ENCODE measurements at places on chromosomes 1 and 21.

- peak; percentile 70 for DNase-seq
Observed at GRCh38 chr1:17207966-17208418, 3.1 kb downstream of the PADI1 start.

DNA sequence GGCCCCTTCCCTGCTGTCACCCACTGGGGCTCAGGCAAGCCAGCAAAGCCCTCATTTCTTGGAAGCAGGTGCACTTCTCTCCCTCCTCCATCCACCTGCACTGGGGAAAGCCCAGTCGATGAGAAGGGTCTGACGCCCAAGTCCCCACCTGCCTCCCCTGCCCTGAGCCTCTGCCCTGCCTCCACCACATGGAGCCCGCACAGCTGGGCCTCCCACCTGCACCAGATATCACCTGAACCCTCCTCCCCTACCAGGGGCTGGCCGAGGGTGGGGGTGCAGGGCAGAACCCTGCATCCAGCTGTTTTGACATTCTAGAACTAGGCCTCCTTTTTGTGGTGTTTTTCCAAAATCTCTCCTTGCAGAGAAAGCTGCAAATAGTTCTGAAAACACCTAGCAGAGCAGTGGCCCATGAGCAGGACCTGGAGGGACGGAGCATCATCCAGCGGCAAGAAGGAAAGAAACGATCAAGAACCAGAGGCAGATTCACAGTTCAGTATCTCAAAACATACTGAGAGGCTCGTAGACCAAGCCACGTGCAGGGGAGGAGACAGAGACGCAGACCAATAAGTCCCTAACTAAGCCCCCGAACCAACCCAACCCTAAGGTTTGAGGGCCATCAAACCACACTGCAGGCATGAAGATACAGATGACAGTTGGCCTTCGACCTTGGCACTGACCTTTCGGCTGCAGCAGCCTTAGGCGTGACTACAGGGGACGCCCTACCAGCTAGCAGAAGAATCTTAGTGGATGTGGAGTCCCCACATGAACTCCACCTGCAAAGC, 16.7 kb downstream of the CHD5 start:
- DNase-seq: no peak

GRCh38 chr1:204788470-204788869, 82.2 kb upstream of the NFASC start:
- DNase-seq: no peak

DNA sequence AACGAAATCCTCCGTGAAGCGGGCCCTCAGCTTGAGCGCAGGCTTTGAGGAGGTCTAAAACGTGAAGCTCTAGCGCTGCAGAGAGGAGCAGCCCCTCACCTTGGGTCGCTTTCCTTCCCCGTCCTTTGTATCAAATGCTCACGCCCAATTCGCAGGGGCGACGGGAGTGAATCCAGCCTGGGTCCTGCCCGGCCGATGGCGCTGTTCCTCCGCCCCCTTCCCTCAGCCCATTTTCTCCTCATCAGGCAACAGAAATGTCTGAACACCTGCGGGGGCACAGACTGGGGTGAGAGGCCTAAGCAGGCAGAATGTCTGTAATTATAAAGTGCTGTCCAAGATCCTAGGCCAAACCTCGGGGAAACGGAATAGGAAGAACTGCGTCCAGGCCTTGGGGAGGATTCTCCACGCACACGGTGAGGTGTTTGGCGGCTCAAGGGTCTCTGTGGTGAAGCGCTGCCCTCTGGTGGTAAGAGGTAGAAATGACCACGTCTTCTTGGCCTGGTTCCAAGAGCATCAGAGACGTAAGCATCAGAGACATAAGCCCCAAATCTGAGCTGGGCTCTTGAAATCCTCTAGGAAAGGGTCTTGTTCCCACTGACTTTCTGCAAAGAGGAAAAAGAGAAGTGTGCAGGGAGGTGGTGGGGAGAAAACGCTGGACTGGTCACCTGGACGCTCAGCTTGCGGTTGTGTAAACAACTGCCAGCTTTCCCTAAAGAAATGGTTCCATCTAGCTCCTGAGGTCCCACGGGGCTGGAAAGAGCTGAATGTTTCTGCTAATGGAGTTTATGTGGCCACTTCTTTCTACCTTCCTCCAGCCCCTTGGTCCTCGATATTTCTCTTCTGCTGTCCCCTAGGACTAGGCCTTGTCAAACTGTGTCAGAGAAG, 92.1 kb upstream of the CD53 start:
- peak; percentile 38 for DNase-seq

GRCh38 chr1:241518476-241519307, 863 bp downstream of the FH start:
- peak; percentile 52 for DNase-seq

- no peak for DNase-seq
Observed at GRCh38 chr1:15275921-15276683, 29.1 kb downstream of the FHAD1 start.

DNA sequence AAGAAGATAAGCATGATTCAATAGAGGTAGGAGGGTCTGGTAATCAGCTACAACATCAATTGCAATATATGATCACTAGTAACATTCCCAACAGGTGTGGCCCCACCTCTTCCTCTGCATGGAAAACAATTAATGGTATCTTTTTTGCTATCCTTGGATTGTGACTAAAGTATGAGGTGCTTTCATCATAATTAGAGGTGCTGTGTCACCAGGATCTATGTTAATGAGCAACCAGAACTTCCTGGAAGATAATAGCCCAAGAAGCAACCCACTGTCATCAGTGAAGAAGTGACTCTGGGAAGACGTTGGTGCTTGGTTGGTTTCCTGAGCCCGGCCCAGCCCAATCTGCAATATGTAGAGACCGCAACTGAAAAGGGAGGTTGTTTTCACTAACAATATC, 167.2 kb downstream of the SETD4 start:
- DNase-seq: no peak

GRCh38 chr1:41783189-41783639, 135.5 kb downstream of the HIVEP3 start:
- DNase-seq: peak; percentile 87

DNA sequence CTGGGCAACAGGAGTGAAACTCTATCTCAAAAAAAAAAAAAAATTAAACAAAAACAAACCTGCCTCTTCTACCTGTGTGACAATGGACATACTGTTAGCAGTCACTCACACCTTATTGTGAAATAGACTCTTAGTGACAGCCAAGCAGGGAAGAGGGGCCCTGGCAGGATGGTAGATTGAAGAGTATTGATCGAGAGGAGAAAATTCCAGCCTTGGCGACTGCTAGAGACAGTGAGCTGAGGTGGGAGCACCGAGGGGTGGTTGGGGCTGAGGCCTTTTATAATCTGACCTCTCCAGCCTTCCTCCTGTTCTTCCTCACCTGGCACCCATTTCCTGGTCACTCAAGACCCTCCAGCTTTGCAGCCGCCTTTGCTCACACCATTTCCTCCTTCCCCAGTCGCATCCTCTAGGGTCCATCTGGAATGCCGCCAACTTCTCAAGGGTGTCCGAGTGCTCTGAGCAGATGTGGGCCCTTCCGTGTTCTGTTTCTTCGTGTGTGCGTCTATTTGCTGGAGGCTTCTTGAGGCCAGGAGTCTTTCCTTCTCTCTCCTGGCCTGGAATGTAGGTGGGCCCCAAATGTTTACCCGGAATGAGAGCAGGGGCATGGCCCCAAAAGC, 196.9 kb upstream of the TMEM51 start:
- DNase-seq: no peak

GRCh38 chr1:1291023-1291528, 10.8 kb downstream of the SCNN1D start:
- no peak for DNase-seq

GRCh38 chr1:21270086-21270689, 20.1 kb downstream of the ECE1 start:
- peak; percentile 42 for DNase-seq

- DNase-seq: no peak
Observed at GRCh38 chr1:160605205-160605604, 25.9 kb upstream of the CD84 start.

DNA sequence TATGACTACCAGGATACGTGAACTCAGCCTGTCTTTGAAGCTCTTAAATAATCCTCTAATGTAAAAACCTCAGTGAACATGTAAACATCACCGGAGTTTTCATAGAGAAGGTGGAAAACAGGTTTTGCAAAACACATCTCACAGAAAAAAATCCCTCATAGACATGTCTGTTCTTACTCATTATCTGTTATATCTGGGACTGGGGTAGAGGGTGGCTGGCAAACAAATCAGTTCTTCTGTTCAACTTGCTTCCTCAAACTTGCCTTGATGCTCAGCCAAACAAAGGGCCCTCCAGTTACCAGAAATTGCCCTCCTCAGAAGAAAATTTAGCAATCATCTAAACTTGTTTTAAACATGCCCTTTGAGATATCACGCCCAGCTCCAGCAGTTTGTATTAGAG, 66.1 kb upstream of the CXADR start:
- DNase-seq: no peak

DNA sequence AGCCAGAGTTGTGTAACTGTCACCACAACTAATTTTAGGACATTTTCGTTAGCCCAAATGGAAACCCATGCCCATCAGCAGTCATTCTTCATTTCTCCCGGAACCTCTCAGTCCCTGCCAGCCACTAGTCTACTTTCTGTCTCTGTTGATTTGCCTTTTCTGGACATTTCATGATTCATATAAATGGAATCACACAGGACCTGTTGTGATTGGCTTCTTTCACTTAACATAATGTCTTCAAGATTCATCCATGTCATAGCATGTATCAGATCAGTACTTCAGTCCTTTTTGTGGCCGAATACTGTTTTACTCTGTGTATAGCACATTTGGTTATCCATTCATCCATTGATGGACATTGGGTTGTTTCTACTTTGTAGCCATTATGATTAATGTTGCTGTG, 7.1 kb downstream of the SLC66A1 start:
- no peak for DNase-seq

- peak; percentile 94 for DNase-seq
Observed at GRCh38 chr1:117824616-117825015, 104.8 kb downstream of the GDAP2 start.

DNA sequence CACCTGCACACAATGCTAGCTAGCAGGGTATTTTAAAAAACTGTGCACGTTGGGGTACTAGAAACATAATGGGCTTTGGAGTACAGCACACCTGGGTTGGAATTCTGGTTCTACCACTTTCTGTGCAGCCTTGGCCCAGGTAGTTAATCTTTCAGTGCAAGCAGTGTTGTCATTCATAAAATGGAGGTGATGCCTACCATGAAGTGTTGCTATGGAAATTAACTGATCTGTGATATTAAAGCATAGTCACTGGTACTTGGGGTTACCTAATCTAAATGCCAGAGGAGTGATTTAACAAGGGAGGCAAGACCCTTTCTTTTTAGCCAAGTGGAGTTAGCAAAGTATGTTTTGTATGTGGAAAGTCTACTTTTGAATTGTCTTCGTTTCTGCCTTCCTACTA, 18.0 kb downstream of the ATP1B1 start:
- no peak for DNase-seq

DNA sequence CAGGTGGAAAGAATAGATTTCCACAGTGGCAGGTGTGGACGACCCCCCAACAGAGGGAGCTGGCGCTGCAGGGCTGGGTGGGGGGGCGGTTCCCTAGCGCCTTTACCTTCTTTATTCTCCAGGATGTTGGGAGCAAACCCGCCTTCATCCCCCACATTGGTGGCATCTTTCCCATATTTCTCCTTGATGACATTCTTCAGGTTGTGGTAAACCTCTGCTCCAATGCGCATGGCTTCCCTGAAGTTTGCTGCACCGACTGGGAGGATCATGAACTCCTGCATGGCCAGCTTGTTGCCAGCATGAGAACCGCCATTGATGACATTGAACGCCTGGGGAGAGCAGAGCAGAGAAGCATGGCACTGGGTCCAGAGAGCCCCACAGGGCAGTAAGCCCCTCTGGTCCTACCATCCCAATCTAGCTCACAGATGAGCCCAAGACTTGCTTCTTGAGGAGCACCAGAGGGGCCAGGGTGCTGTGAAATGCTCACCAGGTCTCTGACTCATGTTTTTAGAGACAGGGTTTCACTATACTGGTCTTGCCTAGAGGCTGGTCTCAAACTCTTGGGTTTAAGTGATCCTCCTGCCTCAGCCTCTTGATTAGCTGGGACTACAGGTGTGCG, 12.2 kb downstream of the ENO1 start:
- no peak for DNase-seq

DNA sequence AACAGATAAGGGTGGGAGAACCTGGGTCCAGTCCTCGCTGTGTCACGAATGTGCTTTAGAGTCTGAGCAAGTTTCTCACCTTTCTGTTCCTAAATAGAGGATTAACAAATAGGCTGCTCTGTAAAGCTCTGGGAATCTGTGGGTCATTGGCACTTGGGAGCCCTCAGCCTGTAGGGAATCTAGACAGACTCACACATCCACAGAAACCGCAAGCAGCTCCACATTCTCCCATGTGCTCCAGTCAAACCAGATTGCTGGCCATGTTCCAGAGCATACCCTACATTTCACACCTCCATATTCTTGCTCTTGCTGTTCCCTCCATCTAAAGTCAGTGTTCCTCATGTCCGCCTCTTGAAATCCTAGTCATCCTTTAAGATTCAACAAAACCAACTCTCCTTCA, 7.8 kb upstream of the AHCYL1 start:
- no peak for DNase-seq

DNA sequence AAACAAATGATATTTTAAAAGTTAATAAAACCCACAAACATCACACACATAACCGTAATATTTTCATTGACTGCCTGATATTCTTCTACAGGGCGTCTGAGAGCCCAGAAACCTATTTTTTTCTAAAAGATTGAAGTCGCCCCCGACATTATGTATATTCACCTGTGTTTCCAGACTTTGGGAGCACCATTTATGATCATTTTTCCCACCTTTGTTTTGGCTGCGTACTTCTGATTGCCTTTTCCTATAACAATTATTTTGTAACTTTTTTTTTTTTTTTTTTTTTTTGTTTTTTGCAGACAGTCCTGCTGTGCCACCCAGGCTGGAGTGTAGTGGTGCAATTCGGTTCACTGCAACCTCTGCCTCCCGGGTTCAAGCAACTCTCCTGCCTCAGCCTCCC, 839 bp upstream of the ACBD3 start:
- DNase-seq: no peak

GRCh38 chr21:15775291-15775690, 45.5 kb downstream of the USP25 start:
- DNase-seq: peak; percentile 19

DNA sequence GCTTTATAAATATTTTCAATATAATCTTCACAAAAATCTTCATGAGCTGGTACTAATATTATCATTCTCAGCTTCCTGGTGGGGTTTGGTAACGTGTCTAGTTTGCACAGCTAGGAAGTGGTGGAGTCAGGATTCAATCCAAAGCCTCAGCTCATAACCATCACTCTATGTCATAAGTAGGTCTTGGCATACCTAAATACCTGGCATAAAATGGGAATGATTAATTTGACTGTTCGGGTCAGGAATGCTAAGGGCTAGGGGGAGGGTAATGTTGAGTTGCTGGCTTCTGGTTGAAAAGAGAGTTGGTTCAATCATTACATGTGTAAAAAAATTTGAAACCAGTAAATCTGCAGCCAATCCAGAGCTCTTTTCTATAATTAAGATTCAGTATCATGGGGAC, 5.6 kb upstream of the SAMSN1 start:
- no peak for DNase-seq

Data from MG63 (cell line).